ENCODE measurements at places on chromosomes 5 and 9. TPM values are rescaled to one million over a fixed set of nuclear protein-coding genes. Genes with fewer than 3 reads are reported as not detected.

The SDHA gene
- total RNA-seq: 77.5 TPM

- no peak for DNase-seq
Measured at GRCh38 chr5:173859408-173860159, 28.6 kb upstream of the CPEB4 start.

DNA sequence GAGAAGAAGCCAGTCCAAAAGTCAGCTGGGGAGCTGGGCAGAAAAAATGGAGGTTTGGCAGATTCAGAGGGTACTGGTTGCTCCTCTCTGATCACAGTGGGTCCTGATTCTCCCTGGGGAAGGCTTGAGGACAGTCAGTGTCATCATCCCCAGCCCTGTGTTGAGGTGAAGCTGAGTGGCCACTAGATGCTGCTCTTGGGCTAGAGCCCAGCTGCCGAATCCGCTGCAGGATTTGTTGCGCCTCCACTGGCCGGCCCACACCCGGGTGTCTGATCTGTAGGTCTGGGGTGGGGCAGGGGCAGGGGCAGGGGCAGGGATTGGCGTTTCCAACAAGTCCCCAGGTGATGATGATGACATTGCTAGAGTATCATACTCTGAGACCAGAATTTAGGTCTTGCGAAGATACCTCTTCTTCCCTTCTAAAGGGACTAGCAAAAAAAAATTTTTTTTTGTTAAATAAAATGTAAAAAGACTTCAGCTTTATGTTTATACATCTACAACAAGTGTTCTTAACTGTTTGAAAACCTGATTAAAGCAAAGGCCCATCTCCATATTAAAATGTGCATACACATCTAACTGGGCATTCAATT lies 106.8 kb downstream of the PDE6A start:
- no peak for DNase-seq

DNA sequence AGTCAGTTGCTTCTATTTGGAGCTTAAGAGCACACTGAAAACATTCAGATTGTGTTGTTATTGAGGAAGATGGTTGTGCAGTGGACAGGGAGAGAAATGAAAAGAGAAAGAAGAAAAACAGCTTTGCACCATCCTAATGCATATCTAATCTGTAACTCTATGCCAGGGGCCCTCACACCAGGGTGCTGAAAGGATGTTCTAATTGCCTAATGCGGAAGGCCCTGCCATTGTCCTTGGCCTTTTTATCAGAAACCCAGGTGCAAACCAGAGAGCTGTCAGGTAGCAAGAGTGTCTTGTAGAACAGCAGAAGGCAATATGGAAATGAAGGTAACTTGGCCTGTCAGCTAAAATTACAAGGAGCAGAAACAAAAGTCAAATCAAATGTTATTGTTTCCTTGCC lies 384.5 kb upstream of the PIK3R1 start:
- DNase-seq: no peak
